ENCODE measurements at places on chromosomes 11 and 22.

- no peak for DNase-seq
Observed at GRCh38 chr11:114606003-114606801, 10.6 kb upstream of the NXPE4 start.

DNA sequence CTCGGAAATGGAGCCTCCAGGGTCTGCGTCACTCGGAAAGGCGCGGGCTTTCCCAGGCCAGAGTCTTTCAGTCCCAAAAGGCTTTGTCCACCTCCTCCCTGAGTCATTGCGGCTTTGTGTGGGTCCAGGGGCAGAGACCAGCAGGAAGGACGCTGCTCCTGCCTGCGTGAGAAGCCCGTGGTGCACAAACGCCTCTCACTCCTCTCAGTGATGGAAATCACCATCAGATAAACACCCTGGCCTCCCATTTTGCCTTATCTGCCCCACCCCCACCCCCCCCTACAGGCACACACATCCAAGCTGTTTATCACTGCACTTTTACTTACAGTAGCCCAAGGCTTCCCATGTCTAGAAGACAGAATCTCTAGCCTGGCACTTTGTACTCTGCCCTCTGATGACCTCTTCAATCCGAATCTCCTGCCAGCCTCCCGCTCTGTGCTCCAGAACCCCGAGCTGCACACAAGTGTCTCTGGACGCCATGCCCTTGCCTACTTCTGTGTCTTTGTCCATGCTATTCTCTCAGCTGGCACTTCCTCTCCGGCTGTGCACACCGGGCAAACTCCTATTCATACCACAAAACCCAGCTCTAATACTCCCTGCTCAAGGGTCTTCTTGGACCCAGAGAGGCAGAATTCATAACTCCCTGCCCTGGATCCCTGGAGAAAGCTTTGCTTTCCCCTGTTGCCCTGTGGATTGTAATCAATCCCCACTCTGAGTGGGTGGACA is 954.6 kb downstream of the TBC1D22A start:
- DNase-seq = no peak

DNA sequence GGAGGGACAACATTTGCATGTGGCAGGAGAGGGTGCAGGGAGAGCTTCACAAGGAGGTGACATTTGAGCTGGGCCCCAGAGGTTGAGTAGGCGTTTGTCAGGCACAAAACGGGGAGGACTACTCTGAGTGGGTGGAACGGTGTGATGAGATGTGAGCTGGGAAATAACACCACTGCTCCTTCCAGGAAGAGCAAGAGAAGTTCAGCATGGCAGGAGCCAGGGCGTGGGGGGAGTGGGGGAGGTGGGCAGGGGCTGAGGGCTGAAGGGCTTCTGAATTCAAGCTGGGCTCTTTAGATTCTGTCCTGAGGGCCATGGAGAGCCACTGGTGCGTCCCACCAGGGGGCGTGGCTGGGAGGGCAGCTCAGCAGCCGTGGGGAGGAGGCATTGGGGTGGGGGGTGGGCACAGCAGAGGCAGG is 54.2 kb downstream of the OTOG start:
- DNase-seq = no peak

DNA sequence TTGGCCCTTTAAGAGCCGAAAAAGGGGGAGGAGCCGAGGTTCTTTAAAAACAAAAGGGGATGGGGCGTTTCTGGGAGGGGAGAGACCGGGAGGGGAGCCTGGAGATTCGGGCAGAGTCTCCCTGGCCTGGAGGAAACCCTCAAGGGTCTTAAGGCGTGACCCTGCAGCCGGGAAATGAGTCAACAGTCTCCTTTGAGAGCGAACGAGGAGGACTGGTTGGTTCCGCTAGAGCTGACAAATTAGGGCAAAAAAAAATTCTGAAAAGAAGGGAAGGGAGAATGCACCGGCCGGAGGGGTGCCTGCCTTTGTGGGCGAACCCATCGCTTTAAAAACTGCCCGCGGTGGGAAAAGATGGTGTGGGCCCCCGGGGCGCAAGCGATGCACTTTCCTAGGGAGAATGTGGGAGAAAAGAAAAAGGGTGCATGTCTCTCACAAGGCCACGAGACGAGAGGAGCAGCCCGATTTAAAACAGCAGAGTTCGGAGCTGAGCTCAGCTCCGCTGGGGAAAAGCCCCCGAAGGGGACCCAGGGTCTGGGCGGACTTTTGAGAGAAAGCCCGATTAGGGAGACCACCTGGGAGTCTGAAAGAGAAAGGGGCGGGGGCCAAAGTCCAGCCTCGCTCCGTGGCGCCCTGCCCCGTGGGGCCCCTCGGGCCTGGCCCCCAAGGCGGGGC is 874 bp downstream of the ZFTA start:
- peak; percentile 40 for DNase-seq

- DNase-seq = no peak
Observed at GRCh38 chr11:61609000-61609979, 28.4 kb upstream of the SYT7 start.

GRCh38 chr11:96960926-96961325 is 571.1 kb downstream of the JRKL start:
- DNase-seq = no peak

- no peak for DNase-seq
Observed at GRCh38 chr11:78399136-78399535, 18.5 kb downstream of the GAB2 start.

- DNase-seq = no peak
Observed at GRCh38 chr22:39744353-39744752, 149.2 kb downstream of the ENTHD1 start.

GRCh38 chr22:40482391-40482790 is 112.0 kb downstream of the SGSM3 start:
- no peak for DNase-seq

GRCh38 chr11:120610111-120610510 is 98.6 kb downstream of the GRIK4 start:
- no peak for DNase-seq

DNA sequence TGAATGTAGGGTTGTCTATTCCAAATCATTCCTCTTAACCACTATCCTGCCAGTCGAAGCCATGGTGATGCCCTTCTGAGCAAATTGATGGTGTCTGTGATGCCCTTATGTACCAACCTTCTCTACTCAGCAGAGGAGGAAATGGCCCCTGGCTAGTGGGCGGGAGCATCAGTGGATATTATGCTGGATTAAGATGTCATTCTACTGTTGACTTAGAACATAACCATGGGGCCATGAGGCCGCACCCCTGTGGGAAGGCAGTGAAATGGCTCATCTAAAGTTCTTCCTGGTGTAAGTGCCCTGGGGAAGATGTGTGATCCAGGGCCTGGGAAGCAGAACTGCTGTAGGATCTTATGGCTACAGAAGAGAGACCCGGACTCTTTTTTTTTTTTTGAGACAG is 20.7 kb upstream of the P2RY2 start:
- DNase-seq = no peak

DNA sequence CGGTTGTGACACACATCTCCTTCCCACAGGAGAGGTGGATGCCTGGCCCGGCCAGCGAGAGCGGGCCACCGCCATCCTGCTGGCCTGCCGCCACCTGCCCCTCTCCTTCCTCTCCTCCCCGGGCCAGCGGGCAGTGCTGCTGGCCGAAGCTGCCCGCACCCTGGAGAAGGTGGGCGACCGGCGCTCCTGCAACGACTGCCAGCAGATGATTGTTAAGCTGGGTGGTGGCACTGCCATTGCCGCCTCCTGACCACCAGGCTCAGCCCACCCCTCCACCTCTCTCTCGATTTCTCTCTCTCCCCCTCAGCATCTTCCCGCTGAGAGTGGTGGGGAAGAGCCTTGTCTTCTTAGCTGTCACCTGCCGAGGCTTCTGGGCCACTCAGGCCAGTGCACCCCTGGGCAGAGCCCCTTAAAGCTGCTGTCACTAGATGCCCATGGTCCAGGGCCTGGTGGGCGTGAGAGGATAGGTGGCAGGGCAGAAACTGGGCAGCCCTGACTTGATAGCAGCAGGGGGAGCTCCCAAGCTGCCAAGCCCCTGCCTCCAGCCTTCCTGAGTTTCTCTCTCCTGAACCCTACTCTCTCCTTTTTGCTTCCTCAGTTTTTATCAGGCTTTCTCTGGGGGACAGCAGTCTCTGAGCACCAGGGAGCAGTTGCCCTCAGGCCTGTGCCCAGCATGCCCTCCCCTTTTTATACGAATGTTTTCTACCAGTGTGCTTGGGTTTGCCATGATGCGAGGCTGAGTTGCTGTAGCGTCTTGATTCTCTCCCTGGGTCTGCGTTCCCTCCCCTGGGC is 9.3 kb downstream of the SHISA8 start:
- no peak for DNase-seq

Measured in activated naive CD4-positive, alpha-beta T cell treated with anti-CD3 and anti-CD28 coated beads, Interleukin-2, amount 50 U/mL, for 16 hours (primary cell).